ENCODE measurements at places on chromosomes 7 and 10.

DNA sequence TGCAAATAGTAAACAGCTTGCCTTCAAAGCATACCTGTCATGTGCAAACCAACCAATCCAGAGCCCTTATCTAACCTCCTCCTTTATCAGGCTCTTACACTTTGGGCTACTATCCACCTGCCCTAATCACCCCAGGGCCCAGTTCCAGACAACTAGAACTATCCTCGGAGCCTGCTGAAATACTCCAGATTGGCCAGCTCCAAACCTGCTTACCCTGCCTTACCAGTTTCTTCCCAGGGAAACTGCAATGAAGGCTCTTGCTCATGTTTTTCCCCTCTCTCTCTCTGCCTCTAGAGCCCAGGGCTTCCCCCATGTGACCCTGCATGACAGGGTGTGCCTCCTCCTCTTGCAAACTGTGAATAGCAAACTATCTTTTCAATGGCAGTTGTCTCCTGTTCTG is 81.4 kb upstream of the CAPZA2 start:
- DNase-seq, result no peak

DNA sequence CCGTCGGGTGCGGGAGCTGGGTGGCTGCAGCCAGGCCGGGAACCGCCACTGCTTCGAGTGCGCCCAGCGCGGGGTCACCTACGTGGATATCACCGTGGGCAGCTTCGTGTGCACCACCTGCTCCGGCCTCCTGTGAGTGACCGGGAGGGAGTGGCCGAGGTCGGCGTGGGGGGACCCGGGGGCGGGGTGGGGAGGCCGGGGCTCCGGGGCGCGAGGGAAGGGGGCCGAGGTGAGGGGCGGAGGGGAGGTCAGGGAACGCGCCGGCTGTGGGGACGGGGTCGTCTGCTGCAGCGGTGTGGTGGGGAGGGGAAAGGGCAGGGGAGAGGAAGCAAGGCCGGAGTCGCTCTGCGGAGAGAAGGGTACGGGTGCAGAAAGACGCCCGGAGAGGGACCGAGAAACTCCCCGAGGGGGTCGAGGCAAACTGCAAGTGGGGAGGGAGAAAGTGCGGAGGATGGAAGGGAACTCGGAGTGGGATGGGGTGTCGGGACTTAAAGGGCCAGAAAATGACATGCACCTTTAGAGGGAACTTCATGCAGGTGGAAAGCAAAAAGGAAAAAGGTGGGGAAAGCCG is 518 bp downstream of the AGFG2 start:
- DNase-seq, result no peak

DNA sequence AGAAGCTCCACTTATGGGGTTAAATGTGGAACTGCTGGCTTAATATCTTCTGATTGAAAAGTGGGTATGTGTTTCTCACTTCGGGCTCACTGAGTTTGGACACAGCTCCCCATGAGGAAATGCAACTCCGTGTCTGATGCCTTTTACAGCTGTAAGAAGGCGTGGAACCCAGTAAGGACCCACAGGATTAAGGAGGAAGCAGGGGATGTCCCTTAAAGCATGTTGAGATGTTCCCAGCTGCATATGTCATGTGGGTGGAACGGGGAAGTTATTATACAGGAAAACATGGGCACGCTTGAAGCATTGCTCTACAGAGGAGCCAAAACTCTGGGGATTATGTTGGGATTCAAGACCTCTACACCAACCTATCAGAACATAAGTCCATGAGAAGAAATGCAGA is 224.4 kb downstream of the NEBL start:
- DNase-seq, result no peak

GRCh38 chr7:97226541-97226940 is 109.0 kb downstream of the SDHAF3 start:
- DNase-seq, result no peak

GRCh38 chr10:61188691-61189090 is 244.7 kb upstream of the RHOBTB1 start:
- no peak for DNase-seq

DNA sequence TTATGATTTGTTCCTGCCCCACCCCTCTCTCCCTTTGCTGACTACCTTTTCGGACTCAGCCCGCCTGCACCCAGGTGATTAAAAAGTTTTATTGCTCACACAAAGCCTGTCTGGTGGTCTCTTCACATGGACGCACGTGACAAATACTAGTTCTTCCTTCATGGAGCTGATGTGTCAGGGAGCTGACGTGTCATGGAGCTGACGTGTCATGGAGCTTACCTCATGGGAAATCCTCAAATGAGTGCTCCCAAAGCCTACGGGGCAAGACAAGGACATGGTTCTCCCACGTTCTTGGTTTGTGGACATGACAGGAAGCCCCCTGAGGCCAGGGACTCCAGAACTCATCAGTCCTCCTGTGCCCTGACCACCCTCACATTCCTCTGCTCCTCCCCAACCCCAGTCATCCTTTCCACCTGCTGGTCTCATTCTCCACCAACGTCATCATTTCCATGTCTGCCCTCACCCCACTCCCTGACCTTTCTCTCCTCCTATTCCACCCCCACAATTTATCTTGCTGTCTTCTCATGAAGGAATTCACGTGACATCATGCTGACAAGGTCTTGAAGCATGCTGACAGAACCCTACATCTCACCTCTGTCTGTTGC is 261.3 kb downstream of the TCERG1L start:
- DNase-seq, result no peak

DNA sequence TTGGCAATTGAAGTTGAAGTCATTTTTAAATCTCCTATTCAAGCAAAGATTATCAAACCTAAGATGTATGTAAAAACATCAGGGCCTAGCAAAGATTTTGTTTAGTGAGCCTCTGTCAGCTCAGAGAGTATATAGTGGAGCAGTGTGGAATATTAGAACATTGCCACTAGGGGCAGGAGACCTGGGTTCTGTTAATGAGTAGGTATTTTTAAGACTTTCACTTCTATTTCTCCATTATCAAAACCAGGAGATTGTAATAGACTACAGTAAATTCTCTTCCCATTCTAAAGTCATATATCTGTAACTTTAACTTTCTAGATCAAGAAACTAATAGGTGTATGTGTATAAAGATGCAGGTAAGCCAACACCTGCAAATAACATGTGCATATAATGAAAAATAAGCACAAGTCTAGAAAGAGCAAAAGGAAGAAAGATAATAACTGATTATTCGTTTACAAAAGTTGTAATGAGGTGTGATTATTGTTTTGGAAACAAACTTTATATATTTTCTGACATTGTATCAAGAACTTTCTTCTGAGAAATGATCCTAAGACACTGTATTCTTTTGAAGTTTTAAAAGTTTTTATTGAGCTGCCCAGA is 64.4 kb downstream of the KCND2 start:
- DNase-seq, result no peak

- DNase-seq, result no peak
Measured at GRCh38 chr10:69837261-69837660, 35.6 kb downstream of the COL13A1 start.

DNA sequence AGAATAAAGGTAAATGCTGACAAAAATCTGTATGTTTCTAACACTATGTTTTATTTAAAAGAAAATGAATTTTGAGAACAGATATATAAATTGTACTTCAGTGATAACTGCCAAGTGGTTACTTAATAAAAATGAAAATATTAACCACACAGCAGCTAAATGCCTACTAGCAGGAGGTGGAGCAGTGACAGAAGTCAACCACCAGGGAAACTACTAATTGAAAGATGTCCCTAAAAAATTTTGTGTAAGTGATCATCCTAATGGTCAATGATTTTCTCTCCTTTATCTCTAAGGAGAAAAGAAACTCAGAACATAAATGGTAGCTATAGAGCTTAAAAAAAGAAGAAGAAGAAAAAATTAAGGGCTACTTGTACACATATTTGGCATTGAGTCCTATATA is 22.9 kb downstream of the WNT16 start:
- DNase-seq, result no peak

- no peak for DNase-seq
Measured at GRCh38 chr7:6279937-6280336, 7.5 kb upstream of the CYTH3 start.

DNA sequence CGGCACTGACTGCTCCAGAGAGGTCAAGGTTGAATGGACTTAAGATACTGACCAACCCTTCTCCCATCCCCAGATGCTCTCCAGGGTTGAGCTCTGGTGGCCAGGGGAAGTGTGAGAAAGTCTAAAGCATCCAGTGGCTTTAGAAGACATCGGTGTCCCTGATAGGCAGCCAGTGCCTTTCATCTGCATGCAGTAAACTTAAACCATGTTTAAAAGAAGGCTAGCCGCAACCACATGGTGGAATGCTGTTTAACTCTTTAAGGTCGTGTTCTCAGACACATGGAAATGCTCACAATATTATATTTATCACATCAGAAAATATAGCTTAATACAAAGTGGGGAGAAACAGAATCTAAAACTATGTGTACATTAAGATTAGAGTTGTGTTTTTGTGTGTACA is 137.0 kb downstream of the CNNM2 start:
- no peak for DNase-seq

- no peak for DNase-seq
Measured at GRCh38 chr7:82080254-82080927, 310.5 kb upstream of the HGF start.

GRCh38 chr7:100865938-100866728 is 1.1 kb upstream of the TRIP6 start:
- no peak for DNase-seq

- DNase-seq, result no peak
Measured at GRCh38 chr10:36281831-36282331, 639.8 kb upstream of the FZD8 start.

DNA sequence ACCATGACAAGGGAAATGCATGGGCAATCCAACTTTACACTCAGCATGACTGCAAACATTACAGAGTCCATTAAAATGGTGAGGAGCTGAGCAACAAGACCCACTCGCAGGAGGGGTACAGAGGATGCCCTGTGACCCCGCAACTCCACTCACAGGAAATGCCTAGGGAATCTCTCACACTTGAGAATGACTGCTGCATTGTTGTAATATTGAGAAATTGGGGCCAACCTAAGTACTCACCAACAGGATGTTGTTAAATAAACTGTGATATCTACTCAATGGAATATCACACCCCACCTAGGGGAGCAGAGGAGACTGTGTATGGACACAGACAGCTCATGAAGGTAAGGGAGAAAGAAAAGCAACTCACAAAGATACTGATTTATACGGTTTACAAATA is 53.4 kb upstream of the CAMK2B start:
- no peak for DNase-seq

- no peak for DNase-seq
Measured at GRCh38 chr10:76962851-76963250, 674.8 kb downstream of the KCNMA1 start.

GRCh38 chr7:45597286-45597984 is 23.3 kb downstream of the ADCY1 start:
- DNase-seq, result no peak

- DNase-seq, result no peak
Measured at GRCh38 chr10:92727141-92727540, 37.4 kb downstream of the HHEX start.

DNA sequence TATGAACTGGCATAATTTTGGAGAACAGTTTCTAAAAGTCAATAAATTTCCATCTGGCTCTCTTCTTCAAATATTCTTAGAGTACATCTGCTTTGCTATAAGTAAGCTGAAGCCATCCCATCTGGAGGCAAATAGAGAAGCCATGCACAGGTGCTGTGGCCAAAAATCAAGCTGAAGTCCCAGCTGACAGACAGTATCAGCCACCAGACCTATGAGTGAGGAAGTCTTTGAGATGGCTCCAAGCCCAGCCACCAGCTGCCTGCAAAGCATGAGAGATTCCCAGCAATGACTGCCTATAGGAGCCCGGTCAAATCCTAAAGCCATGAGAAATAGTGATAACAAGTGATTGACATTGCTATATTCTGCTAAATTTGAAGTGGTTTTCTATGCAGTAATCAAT is 21.7 kb upstream of the PRSS58 start:
- no peak for DNase-seq

- no peak for DNase-seq
Measured at GRCh38 chr7:71598553-71598952, 466.6 kb downstream of the GALNT17 start.

- DNase-seq, result no peak
Measured at GRCh38 chr10:1241322-1241890, 185.2 kb downstream of the WDR37 start.

GRCh38 chr7:50068850-50069551 is 24.0 kb downstream of the ZPBP start:
- DNase-seq, result no peak

DNA sequence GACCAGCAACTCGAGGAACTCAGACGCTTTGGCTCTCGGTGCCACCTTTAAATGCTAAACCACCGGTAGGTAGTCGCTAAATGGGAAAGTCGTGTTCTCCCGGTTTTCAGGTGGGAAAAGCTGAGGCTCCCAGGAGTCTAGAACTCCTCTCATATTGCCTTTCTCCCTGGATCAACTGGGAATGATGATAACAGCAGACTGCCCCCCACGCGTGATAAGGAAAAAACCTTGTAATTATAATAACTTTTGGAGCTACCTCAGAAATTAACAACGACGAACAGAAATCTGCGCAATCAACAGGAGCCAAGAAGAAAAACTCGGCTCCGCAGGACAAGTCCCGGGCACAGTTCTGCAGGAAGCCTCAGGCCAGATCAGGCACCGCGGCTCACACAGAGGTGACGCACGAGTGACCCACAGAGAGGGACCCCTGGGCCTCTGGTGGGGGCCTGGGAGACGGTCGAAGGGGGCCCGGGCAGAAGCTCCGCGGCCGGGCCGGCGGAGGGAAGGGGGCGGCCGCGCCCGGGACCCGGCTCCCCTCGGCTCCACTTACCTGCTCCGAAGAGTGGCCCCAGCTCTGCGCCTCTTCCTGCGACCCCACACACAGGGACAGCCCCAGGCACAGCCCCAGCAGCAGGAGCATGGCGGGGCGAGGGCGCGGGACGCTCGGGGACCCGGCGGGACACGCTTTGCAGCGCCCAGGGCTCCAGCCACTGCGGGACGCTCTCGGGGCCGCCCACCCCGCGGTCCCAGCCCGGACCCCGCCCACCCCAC is at the start of gene ITIH5:
ITIH5 (minus strand) TSS at position 714 of the 771 bp plus-strand sequence; CDS start at position 640, 74 bp downstream.
- no peak for DNase-seq

GRCh38 chr7:68729371-68729770 is 868.9 kb upstream of the AUTS2 start:
- no peak for DNase-seq

- no peak for DNase-seq
Measured at GRCh38 chr7:79465551-79465950, 12.1 kb upstream of the MAGI2 start.

- no peak for DNase-seq
Measured at GRCh38 chr10:43899224-43899959, 250.7 kb upstream of the ZNF32 start.

- no peak for DNase-seq
Measured at GRCh38 chr7:136741941-136742340, 126.5 kb upstream of the CHRM2 start.
